ENCODE measurements at places on chromosomes 11 and 22. TPM values are rescaled to one million over a fixed set of nuclear protein-coding genes. Genes with fewer than 3 reads are reported as not detected.

The CARNS1 gene
- 49.7 TPM for total RNA-seq

The SAA2 gene
- total RNA-seq = not detected

The RBM14 gene
- total RNA-seq = 28.6 TPM

The SPTBN2 gene
- total RNA-seq = 1.1 TPM

The C11orf16 gene
- total RNA-seq = not detected

The HBD gene
- total RNA-seq = not detected

The OR4X1 gene
- not detected for total RNA-seq

The OR8G5 gene
- not detected for total RNA-seq

The PRODH gene
- total RNA-seq = 0.43 TPM

The SLC3A2 gene
- 195 TPM for total RNA-seq

The WNT7B gene
- total RNA-seq = not detected

The NAV2 gene
- total RNA-seq = 16.3 TPM

The CABP7 gene
- 0.05 TPM for total RNA-seq

The GUCY1A2 gene
- total RNA-seq = 0.29 TPM

The LRRC32 gene
- total RNA-seq = 2.0 TPM

The GRM5 gene
- total RNA-seq = not detected

The B4GALNT4 gene
- total RNA-seq = 0.40 TPM

The LRRC75B gene
- 10.0 TPM for total RNA-seq

The TRIM6 gene
- 0.40 TPM for total RNA-seq

The SYCE3 gene
- not detected for total RNA-seq

The FREY1 gene
- total RNA-seq = 0.29 TPM

The MUC5B gene
- not detected for total RNA-seq

The ASPHD2 gene
- 0.21 TPM for total RNA-seq

The APOA5 gene
- not detected for total RNA-seq

The DMC1 gene
- 0.52 TPM for total RNA-seq

The PGGHG gene
- total RNA-seq = 8.2 TPM

The MYO7A gene
- 0.57 TPM for total RNA-seq

The F2 gene
- not detected for total RNA-seq
